ENCODE measurements at places on chromosomes 11 and 22. TPM values are rescaled to one million over a fixed set of nuclear protein-coding genes. Genes with fewer than 3 reads are reported as not detected.

Gene MMP10
- polyA plus RNA-seq = not detected

Gene LBHD1
- polyA plus RNA-seq = 6.3 TPM

Gene SERGEF
- polyA plus RNA-seq = 68.3 TPM

Gene KCNJ5
- polyA plus RNA-seq = not detected

Gene SRSF8
- 92.4 TPM for polyA plus RNA-seq

Gene TYR
- not detected for polyA plus RNA-seq

Gene OR5M8
- not detected for polyA plus RNA-seq

Gene TRIM49
- polyA plus RNA-seq = not detected

Gene OR52H1
- not detected for polyA plus RNA-seq

Gene C11orf65
- 1.7 TPM for polyA plus RNA-seq

Gene RAB38
- polyA plus RNA-seq = 11.5 TPM

Gene FRMD8
- 73.5 TPM for polyA plus RNA-seq

Gene LMF2
- polyA plus RNA-seq = 40.4 TPM

Gene MUC6
- not detected for polyA plus RNA-seq

All from immature natural killer cell (primary cell).